ENCODE measurements at places on chromosomes 13 and 19. TPM values are rescaled to one million over a fixed set of nuclear protein-coding genes. Genes with fewer than 3 reads are reported as not detected.

The PRTN3 gene
- total RNA-seq = not detected

The CCDC169 gene
- total RNA-seq = 1.4 TPM

The EML2 gene
- 33.6 TPM for total RNA-seq

The MAB21L1 gene
- 3.7 TPM for total RNA-seq

GRCh38 chr13:103957939-103958338 lies 891.7 kb upstream of the SLC10A2 start:
- H3K4me3 ChIP-seq = no peak overlapping the region
- peaks cover 4% of the 10 kb centered on the region for H3K4me1 ChIP-seq
- no peak overlapping the region for H3K27ac ChIP-seq

- H3K27me3 ChIP-seq = peaks cover 6% of the 10 kb centered on the region
- H3K4me1 ChIP-seq = no peaks in the 10 kb centered on the region
- H3K27ac ChIP-seq = no peak overlapping the region
- H3K36me3 ChIP-seq = no peaks in the 10 kb centered on the region
- DNase-seq = no peak
These were observed 36.4 kb downstream of the FBN3 start for GRCh38 chr19:8113017-8113416.

GRCh38 chr13:31663880-31664585 lies 75.3 kb upstream of the RXFP2 start:
- no peaks in the 10 kb centered on the region for H3K36me3 ChIP-seq
- no peak for DNase-seq
- no peak overlapping the region for H3K4me3 ChIP-seq
- H3K27me3 ChIP-seq = no peaks in the 10 kb centered on the region
- H3K4me1 ChIP-seq = no peaks in the 10 kb centered on the region

DNA sequence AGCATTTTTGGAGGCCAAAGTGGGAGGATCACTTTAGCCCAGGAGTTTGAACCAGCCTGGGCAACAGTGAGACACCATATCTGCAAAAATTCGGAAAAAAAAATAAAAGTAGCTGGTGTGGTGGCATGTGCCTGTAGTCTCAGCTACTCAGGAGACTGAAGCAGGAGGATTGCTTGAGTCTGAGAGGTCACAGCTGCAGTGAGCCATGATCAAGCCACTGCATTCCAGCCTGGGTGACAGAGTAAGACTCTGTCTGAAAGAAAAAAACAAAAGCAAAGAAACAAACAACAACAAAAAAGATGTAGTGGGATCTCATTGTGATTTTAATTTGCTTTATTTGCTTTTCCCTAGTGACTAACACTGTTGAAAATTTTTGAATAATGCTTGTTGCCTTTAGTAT lies 394.7 kb upstream of the KLHL1 start:
- DNase-seq = no peak
- no peak overlapping the region for H3K4me3 ChIP-seq
- no peaks in the 10 kb centered on the region for H3K27me3 ChIP-seq

DNA sequence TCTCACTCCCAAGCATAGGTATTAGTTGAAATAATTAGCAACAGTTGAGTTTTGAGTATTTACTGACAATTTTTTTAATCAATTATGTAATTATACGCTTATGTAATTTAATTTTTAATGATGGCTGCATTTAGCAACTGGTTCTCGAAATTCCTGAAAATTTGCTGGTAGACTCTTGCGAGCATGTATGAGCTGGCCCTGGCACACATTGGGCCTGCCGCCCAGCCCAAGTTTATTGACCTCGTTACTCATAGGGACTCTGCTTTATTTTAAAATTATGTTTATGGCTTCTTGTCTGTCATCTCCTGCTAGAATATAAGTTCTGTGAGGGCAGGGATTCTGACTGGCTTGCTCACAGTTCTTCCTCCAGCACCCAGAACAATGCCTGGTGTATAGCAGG lies 6.7 kb downstream of the KLK14 start:
- no peaks in the 10 kb centered on the region for H3K4me1 ChIP-seq
- DNase-seq = no peak
- no peaks in the 10 kb centered on the region for H3K36me3 ChIP-seq
- no peaks in the 10 kb centered on the region for H3K27me3 ChIP-seq
- H3K4me3 ChIP-seq = no peak overlapping the region
- no peak overlapping the region for H3K27ac ChIP-seq

DNA sequence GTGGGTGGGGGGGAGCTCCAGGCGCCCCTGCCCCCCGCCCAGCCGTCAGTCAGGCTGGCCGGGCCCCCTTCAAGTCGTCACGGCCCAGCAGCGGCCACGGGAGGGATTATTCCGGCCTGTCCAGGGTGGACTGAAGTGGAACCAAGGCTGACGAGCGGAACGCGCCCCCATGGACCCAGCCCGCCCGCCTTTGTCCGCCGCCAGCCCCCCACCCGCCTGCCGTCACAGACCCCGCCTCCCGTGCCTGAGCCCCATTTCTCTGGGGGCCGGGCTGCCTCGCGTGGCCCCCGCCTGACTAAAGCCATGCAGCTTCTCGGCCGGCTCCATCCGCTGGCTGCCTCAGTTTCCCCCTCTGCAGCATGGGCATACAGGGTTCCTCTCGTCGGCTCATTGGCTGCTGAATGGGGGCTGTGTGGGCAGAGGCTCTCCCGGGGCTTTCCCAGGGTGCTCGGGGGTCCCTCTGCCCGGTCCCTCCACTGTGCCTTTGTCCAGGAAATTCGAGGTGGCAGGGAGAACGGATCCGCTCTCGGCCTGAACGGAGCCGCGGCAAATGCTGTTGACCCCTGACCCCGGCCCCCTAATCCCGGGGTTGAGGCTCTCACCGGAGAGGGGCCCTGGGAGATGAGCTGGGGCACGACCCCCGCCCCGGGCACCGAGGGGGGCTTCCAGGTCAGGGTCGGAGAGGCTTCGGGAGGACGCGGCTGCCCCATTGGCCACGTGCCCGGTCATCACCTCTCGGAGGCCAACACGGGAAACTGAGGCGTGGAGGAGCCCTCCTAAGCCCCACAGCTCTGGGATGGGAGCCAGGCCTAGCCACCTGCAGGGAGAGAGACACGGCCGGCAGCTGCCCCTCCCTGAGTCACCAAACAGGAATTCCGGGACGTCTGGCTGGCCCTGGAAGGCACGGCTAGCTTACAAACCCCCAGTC lies 27.4 kb downstream of the EFNA2 start:
- H3K27me3 ChIP-seq = peaks cover 40% of the 10 kb centered on the region
- no peaks in the 10 kb centered on the region for H3K36me3 ChIP-seq
- no peak for DNase-seq
- H3K4me1 ChIP-seq = peaks cover 9% of the 10 kb centered on the region

DNA sequence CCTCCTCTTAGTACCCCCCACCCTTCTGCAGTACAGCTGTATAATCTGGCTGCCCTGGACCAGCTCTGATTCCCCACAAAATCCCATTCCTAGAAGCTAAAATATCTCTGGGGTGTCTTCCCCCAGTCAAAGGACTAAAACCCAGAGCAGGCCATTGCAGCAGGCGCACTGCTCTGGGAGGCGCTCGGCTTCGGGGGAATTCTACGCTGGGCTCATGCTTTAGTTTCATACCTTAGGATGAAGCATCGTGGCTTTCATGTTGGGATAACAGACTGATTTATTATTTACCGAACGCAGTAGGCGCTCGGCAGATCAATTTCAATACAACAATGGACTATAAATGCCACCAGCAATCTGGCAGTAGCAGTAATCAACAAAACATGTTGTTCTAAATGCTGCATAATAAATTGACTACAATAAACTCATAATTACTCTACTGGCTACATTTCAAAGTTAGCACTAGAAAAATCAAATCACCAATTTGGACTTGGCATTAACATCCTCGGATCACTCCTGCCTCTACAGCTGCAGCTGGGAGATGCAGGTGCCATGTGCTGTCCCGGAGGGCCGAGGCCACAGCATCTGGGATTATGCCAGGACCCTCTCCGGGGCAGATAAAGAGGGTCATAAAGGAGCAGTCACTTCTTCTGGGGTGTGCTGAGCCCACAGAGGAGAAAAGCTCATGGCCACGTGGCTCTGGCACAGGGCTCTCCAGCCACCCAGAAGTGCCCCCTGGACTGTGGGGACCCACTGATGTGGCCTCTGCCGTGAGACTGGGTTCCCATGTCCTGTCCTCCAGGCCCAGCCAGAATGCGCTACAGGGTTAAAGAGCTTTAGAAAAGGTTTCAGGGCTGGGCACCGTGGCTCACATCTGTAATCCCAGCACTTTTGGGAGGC lies 35.3 kb downstream of the CEBPG start:
- no peak overlapping the region for H3K4me3 ChIP-seq
- DNase-seq = no peak
- no peak overlapping the region for H3K27ac ChIP-seq

DNA sequence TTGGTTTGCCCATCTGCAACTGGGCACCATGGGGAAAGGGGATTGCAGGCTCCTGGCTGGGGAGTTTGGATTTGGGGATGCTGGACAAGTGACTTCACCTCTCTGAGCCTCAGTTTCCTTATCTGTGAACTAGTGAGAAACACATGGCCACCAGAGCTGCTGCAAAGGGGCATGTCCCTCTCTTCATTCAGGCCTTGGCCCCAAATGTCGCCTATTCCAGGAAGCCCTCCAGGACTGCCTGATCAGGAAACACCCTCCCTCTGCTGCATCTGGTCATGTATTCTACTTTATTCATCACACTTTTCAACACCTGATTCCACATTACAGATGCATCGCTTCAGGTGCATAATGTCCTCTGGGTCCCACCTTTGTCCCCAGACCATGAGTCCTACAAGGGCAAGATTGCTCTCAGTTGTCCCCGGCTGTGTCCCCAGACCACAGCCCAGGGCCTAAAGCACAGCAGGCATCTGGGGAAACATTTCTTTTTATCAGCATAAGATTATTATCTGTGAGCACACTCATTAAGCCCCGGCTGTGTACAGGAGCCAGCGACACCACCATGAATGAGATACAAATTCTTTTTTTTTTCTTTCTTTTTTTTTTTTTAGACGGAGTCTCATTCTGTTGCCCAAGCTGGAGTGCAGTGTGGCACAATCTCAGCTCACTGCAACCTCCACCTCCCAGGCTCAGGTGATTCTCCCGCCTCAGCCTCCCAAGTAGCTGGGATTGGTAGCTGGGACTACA lies 37.5 kb downstream of the ARRDC2 start:
- no peaks in the 10 kb centered on the region for H3K36me3 ChIP-seq
- no peak for DNase-seq

- H3K4me1 ChIP-seq = peaks cover 11% of the 10 kb centered on the region
- no peaks in the 10 kb centered on the region for H3K36me3 ChIP-seq
- no peak overlapping the region for H3K27ac ChIP-seq
- no peaks in the 10 kb centered on the region for H3K27me3 ChIP-seq
These were observed 154.9 kb downstream of the UGGT2 start for GRCh38 chr13:95898256-95898655.

Measured in SJSA1 (cell line).